ENCODE measurements at places on chromosomes 1 and 21. TPM values are rescaled to one million over a fixed set of nuclear protein-coding genes. Genes with fewer than 3 reads are reported as not detected.

Gene ZNF691
- 10.6 TPM for total RNA-seq

Gene WDR64
- not detected for total RNA-seq

Gene PAX7
- total RNA-seq: not detected

Gene OR6F1
- total RNA-seq: not detected

Gene SLFNL1
- total RNA-seq: 4.4 TPM

Gene SELL
- 0.31 TPM for total RNA-seq

Gene TMEM269
- 0.94 TPM for total RNA-seq

Data from parietal lobe (tissue), 2 donors.